Activated CD4-positive, CD25-positive, alpha-beta regulatory T cell (primary cell): ENCODE measurements at places on chromosomes 11 and 22.

DNA sequence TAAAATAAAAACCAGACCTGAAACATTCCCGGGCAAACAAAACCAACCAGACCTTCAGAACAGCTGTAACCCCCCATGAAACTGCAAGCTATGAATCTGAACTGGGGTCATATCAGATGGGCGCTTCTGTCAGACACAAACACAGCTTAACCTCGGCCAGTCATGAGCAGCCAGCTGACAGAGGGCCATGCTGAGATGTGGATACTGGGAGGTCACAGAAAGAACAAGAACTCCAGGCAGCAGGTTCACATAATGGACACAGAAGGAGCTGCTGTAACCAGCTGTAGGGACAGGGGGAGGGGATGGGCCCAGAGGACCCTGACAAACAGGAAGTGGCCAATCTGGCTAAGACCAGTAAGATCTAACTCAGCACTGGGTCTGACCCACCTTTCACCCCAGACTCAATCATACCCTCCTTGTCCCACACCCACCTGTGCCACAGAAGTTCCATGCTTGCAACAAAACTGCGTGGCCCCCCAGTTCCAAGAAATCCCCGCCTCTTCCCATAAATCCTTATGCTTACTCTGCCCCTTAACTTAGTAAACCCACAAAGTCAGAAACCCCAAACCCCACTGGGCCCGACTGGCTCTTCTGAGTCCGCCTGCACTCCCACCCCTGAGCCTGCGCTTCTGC lies 4.0 kb downstream of the APOL4 start:
- DNase-seq = no peak

DNA sequence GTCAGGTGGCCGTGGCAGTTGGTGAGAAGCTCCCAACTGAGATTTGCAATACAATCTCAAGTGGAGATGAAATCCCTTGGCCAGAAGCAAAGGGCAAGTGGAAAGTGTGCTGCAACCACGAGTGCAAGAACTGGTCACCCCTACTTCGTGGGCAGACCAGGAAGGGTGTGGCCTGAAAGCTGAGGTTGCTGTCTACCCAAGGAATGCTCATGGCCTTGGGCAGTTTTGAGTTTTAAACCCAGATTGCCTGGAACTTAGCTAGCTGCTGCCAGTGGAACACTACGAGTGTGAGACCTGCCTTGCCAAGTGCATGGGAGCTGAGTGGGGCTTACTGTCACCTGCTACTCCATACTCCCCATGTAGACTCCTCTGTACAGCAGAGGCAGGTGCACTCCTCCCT lies 113.3 kb upstream of the FAT3 start:
- DNase-seq = no peak

DNA sequence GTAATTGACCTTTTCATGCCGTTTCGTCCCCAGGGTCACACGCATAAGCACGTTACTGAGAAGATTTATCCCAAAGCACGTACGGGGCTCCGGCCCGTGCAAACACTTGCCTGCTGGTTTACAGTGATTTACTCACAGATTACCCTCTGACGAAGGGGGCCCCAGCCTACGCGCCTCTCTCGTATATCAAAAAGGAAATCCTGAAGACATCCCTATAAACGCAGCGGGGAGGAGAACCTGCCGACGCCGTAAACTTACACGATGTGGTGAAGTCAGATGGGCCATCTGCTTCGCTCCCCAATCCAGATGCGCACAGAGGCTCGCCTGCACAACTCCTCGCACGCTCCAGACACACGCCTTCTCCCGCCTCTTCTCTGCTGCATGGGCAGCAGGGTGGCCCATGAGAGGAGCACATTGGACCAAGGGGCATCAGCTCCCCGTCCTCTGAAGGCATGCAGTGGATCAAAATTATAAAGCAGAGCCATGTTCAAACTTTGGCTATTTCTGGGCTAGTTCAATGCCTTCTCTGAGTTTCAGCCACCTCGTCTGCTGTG lies 123.6 kb downstream of the MN1 start:
- no peak for DNase-seq

DNA sequence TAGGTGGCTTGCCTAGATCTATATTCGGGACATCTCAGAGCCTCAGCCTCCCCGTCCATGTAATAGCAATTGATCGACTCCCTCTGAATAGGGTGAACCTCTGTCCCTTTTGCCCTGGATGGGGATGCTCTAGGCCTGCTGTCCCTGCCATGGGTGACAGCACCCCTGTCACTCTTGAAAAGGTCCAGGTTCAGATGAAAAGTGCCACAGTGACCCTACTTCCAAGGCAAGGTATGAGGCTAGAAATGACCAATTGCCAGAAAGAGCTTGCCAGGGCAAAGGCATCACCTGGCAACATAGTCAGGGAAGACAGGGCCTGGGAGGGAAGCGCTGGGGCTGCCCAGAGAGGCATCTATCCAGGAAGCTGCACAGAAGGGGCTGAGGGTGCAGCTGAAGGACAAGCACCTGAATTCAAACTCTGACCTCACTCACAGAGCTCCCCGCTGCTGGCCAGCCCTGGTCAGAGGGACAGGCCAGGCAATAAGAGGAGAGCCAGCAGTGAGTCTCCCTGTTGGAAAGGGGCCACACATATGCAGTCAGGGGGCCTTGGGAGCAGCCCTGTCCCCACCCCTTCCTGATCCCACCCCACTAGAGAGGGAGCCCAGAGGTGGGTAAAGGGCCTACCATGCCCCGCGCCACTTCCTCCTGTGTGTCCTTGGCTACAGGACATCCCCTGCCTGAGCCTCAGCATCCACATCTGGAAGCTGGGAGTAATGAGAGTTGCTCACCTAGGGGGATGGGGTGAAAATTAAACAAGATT lies 9.0 kb upstream of the APOBEC3A start:
- no peak for DNase-seq

DNA sequence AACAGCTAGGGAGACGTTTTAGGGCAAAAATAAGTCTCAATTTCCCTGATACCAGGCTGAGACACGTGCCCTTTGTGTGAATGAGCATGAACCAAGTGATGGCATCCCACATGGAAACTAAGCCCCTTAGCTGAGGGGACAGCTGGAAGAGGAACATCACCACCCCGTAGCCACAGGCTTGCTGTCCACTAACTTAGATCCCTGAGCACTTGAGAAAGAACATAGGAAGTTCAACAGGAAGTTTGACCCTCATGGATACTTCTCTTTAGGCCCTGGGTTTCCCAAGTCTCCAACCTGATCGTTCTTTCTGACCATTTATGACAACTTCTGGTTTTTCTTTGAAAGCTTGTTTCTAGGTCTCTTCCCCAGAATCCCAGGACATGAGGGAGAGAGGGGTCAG lies 11.6 kb upstream of the CKAP5 start:
- no peak for DNase-seq

DNA sequence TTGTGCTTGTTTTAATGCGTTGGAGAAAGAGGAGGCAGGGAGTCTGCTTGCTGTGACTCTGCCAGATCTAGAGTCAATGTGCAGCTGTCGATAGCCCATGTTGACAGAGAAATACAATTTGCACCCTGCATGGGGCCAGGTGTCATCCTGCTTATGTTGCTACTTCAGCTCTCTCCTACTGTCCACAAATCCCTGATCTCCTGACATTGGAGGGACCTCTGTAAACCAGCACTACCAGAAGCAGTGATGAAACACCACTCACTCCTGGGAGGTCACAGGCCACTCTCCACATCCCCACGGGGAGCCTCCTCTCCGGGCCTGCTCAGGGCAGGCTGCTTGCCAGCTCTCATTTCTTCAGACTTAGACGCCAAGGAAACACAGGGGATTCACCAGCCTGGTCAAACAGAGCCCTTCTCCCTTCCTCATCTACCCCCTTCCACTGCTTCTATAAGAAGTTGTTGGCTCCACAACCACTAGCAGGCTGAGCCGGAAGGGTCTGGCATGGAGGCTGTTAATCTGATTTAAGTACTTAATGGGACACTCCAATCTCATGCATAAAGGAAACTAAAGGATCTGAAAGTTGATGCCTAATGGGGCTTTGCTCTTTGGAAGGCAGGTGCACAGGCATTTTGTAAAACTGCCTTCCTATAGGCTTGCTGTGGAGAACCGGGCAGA lies 29.9 kb upstream of the CSNK2A3 start:
- no peak for DNase-seq

- DNase-seq = no peak
These were observed 29.8 kb downstream of the DUSP8 start for GRCh38 chr11:1542267-1542666.

- DNase-seq = no peak
These were observed 293.2 kb downstream of the NELL1 start for GRCh38 chr11:20962581-20962980.

GRCh38 chr22:38467438-38467903 lies 425 bp upstream of the KDELR3 start:
- DNase-seq = no peak

- DNase-seq = no peak
These were observed 7.6 kb upstream of the FJX1 start for GRCh38 chr11:35610631-35611030.

DNA sequence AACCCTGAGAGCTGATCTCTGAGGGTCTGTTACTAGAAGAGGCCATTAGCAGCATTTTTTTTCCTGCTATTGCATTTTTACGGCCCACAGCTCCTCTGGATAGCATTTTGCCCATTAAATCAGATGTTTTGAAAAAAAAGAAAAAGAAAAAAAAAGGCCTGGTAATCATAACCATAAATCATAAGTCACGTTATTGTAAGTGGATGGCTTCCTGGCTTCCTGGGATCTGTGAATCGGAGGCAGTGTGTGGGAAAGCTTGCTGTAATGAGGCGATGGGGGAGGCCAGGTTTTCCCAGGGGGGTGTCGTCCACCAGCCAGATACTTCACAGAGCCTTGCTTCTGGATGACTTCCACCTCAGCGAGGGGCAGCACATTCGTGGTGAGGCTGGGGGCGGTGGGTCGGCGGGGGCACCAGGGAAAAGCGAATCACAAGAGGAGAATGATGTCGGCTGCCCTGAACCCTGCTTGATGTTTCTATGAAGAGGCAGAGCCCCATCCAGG lies 106.5 kb upstream of the SYT13 start:
- no peak for DNase-seq

DNA sequence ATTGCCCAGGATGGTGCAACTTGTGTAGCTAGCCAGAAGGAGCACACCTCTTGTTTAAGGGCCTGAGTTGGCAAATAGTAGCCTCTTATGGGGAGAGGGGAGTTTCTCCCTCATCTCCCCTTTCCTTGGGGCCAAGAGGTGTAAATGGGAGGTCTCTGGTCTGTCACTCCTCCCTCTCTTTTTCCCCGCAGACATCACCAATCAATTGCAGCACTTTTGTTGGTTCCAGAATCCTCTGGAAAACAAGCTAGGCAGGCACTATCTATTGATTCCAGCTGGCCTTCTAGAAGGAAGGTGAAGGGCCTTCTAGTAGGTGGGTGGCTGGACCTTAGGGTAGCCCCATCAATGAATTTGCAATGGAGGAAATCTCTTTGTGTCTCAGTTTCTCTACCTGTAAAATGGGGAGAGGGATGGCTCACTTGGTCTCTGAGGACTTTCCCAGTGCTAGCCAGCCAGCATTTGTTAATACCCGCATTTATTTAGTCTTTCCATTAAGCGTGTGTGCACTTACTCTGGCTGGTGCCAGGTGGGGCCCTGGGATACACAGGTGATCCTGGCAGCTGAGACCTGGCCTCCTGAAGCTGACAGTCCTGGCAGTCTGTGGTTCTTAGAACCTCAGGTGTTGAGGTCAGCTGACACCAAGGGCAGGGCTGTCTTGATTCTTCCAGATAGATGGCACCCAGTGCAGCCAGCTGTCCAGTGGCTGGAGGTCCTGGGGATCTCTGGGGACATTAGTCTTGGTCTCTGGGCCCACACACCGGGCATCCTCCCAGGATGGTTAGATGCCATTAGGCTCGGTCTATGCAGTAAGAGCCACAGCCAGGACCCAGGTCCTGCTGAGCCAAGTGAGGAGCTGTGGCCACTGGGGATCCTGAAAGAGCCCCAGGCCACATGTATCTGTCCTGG lies 51.7 kb downstream of the TSPAN18 start:
- no peak for DNase-seq

GRCh38 chr22:36860438-36860820 lies 377 bp upstream of the NCF4 start:
- no peak for DNase-seq

DNA sequence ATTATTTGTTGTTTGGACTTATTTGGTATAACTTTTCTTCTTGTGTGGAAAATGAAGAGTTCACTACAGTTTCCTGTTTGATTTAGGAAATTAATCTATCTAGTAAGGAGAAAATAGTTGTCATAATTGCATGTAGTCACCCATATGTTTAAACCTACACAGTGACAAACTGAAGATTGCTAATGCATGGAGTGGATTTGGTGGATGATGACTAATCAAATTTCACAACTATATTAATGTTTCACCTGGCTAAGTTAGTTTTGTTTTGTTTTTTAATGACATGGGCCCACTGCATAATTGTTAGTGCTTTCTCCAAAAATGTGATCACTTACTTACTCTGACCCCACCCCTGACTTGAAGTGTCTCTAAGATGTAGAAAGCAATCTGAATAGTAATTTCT lies 170.6 kb downstream of the DYNC2H1 start:
- DNase-seq = no peak

DNA sequence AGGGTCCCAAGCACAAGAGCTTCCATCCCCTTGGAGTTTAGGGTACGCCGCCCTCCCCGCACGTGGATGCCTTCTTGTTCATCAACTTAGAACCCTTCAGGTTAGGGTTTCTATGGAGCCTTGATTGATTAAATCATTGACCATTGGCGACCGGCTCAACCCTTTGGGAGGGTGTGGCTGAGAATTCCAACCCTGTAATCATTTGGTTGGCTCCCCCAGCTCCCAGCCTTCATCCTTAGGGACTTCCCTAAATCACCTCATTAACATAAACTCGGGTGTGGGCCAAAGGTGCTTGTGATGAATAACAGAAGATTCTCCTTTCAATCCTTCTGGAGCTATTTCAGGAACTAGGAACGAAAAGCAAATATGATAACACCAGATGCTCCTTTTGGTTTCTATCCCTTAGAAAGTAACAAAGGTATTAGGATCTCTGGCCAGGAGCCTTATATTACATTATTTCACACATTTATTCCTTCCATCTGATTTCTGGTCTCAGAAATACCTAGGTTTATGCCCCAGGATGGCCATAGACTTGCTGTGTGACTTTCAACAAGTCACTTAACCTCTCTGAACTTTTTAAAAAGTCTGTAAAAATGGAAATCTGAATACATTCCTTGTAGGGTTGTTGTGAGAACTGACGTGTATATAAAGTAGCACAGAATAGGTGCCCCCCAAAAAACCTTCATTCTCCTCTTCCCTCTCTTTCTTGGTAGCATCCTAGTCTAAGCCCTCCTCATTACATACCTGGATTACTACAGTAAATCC lies 26.8 kb downstream of the MCHR1 start:
- DNase-seq = no peak

DNA sequence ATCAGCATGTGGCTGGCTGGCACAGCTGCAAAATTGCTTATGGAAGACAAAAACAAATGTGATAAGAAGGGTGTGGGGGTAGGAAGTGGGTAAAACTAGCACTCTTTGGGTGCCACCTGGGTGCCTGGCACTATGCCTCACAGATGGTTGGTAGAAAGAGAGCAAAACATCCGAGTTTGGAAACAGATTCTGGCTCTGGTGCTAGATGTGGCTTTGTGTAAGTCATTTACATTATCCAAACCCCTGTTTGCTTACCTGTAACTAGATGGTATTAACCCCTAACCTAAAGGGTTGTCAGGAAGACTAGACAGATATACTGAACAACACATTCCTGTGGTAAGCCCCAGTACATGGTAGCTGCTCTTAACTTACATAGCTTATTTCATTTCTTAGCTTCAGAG lies 905.6 kb downstream of the DLG2 start:
- DNase-seq = no peak
